ENCODE measurements at places on chromosomes 2 and 18.

DNA sequence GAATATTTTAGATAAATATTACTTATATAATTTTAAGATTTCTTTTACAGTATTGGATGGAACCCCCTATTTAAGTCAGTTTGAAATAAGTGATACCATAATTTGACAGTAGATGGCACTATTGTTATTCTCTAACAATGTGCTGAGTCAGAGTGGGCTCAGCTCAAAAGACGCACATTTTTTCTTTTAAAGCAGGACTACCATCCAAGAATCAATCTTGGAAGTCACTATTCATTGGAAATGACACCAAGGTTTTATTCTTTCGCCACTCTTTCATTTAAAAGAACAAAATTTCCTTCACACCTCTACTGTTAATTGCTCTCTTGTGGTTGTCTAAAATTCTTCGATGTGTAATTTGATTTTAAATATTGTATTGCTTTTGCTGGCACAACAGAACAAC is 32.6 kb upstream of the SPAG16 start:
- no peak overlapping the region for H3K27ac ChIP-seq
- no peak overlapping the region for H3K4me3 ChIP-seq
- H3K4me1 ChIP-seq = peaks cover 5% of the 10 kb centered on the region
- H3K27me3 ChIP-seq = no peaks in the 10 kb centered on the region
- no peaks in the 10 kb centered on the region for H3K36me3 ChIP-seq
- DNase-seq = no peak

DNA sequence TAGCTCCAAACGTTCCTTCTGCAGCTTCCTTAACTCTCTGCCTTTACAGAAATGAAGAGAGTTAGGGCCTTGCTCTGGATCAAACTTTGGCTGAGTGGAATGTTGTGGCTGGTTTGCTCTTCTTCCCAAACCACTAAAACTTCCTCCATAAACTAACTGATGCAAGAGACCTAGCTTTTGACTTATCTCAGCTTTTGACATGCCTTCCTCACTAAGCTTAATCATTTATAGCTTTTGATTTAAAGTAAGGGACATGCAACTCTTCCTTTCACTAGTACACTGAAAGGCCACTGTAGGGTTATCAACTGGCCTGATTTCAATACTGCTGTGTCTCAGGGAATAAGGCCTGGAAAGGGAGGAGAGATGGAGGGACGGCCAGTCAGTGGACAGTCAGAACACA is 8.3 kb downstream of the PXDN start:
- no peak overlapping the region for H3K27ac ChIP-seq
- H3K36me3 ChIP-seq = no peaks in the 10 kb centered on the region
- DNase-seq = no peak
- no peaks in the 10 kb centered on the region for H3K4me1 ChIP-seq
- peaks cover 6% of the 10 kb centered on the region for H3K27me3 ChIP-seq

- H3K36me3 ChIP-seq = no peaks in the 10 kb centered on the region
- DNase-seq = no peak
- H3K27me3 ChIP-seq = peaks cover 20% of the 10 kb centered on the region
- no peak overlapping the region for H3K27ac ChIP-seq
- no peak overlapping the region for H3K4me3 ChIP-seq
These were observed 97.9 kb downstream of the ACKR3 start for GRCh38 chr2:236667526-236667925.

- H3K36me3 ChIP-seq = no peaks in the 10 kb centered on the region
- no peak overlapping the region for H3K4me3 ChIP-seq
- no peaks in the 10 kb centered on the region for H3K27me3 ChIP-seq
- no peak for DNase-seq
- H3K4me1 ChIP-seq = no peaks in the 10 kb centered on the region
These were observed 17.7 kb upstream of the RGPD4 start for GRCh38 chr2:107808959-107809358.

DNA sequence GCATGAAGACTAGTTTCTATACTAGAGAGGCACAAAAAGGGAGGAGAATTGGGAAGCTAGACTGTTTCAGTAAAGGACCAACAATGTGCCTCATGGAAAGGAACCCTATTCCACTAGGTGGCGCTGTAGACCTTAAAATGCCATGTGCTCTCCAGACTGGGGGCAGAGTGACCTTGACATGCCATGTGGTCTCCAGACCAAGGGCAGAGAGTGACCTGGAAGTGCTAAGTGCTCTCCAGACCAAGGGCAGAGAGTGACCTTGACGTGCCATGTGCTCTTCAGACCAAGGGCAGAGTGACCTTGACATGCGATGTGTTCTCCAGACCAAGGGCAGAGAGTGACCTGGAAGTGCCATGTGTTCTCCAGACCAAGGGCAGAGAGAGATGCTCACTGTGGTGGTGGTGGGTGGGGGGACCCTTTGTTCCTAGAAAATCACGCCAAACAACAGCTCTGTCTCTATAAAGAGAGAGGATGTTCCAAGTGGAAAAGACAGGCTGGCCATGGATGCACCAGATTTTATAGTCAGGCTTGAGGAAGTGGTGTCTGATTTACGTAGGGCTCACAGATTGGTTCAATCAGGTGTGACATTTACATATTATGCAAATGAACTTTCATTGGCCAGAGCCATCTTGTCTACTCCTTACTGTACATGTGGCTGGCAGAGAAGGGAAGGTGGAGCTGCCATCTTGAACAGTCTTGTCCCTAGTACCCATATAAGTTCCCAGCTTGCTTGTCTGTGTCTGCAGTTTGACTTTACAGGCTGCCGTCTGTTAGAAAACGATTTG is 344.0 kb upstream of the DDX18 start:
- peak; percentile 9 for DNase-seq
- H3K36me3 ChIP-seq = peaks cover 4% of the 10 kb centered on the region
- no peaks in the 10 kb centered on the region for H3K4me1 ChIP-seq
- no peaks in the 10 kb centered on the region for H3K27me3 ChIP-seq

DNA sequence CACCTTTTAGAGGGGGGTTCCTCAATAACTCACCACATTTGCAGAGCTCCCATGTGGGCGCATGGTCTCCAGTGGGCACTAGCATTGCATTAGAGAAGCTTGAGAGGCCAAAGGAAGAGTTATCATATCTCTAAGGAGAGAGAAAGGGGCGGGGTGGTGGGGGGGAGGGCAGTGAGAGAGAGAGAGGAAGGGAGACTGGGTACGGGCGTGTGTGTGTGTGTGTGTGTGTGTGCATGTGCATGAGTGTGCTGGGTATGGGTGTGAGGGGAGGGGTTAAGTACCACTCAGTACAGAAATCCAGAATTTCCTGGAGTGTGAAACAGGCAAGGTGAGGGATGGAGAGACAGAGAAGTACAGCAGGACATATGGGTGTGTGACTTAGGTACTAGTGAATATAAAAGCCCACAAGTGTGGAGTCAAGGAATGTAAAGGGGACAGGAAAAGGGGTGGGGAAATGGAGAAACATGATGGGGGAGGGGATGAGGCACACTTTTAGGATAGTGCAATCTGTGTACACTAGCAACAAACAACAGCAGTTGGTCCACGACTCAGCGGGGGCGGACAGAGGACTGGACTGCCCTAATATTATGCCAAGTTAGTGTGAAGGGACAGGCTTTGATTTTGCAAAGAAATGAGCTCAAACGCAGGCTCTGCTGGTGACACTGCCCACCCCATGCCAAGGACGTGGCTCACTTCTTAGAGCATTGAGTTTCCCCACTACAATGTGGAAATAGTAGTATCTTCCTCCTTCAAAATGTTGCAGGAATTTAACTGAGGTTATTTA is 91.3 kb downstream of the SPRED2 start:
- no peak overlapping the region for H3K4me3 ChIP-seq
- no peaks in the 10 kb centered on the region for H3K27me3 ChIP-seq
- no peak for DNase-seq
- no peaks in the 10 kb centered on the region for H3K4me1 ChIP-seq

- no peak overlapping the region for H3K4me3 ChIP-seq
- no peaks in the 10 kb centered on the region for H3K27me3 ChIP-seq
- H3K27ac ChIP-seq = no peak overlapping the region
- no peaks in the 10 kb centered on the region for H3K4me1 ChIP-seq
- no peak for DNase-seq
These were observed 131.9 kb downstream of the NOL4 start for GRCh38 chr18:34092796-34093195.

- peaks cover 17% of the 10 kb centered on the region for H3K36me3 ChIP-seq
- H3K27ac ChIP-seq = no peak overlapping the region
- H3K27me3 ChIP-seq = no peaks in the 10 kb centered on the region
- no peak for DNase-seq
- H3K4me3 ChIP-seq = no peak overlapping the region
These were observed 21.4 kb downstream of the ORC4 start for GRCh38 chr2:147999126-147999525.

DNA sequence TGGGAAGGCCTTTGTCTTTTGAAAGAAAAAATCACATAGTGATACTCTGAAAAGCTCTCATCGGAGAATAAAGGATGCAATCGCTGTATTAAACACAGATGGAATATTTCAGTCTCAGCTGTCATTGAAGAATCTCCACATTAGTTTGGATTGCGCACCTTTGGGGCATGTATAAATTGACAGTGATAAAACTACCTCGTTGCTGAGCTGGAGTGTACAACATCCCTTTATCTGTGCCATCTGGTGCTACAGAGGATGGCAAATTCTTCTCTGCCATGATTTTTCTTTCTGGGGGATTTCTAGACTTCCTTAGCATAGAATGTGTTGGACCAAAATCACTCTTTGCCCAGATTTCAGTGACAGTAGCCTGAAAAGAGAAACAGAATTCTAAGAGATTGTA is 185.3 kb downstream of the PARD3B start:
- H3K4me1 ChIP-seq = no peaks in the 10 kb centered on the region
- H3K4me3 ChIP-seq = no peak overlapping the region
- DNase-seq = no peak
- no peaks in the 10 kb centered on the region for H3K36me3 ChIP-seq
- peaks cover 12% of the 10 kb centered on the region for H3K27me3 ChIP-seq

- H3K4me3 ChIP-seq = peak overlapping the region; percentile 66
- peaks cover 84% of the 10 kb centered on the region for H3K4me1 ChIP-seq
- DNase-seq = peak; percentile 58
- H3K27ac ChIP-seq = peak overlapping the region; percentile 55
- no peaks in the 10 kb centered on the region for H3K27me3 ChIP-seq
These were observed 44.3 kb upstream of the CAB39 start for GRCh38 chr2:230668184-230668938.

DNA sequence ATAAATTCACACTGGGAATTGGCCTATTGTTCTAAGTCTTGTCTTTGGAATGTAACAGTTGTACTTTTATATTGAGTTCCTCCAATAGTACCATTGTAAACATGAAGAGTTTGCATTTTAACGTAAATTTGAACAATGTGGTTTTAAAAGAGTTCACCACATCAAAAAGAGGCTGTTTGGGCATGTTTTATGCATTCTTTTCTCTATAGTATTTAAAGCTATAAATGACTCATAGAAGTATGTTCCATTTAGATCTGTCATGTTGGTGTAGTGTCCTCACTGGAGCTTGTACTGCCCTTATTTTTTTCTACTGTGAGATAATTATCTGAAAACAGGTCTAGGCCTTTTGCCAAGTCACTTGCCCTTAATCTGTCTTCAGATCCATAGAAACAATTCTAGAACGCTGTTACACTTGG is 141.9 kb downstream of the RHBDD1 start:
- no peaks in the 10 kb centered on the region for H3K27me3 ChIP-seq
- H3K36me3 ChIP-seq = no peaks in the 10 kb centered on the region
- H3K27ac ChIP-seq = no peak overlapping the region
- no peak overlapping the region for H3K4me3 ChIP-seq
- DNase-seq = no peak

DNA sequence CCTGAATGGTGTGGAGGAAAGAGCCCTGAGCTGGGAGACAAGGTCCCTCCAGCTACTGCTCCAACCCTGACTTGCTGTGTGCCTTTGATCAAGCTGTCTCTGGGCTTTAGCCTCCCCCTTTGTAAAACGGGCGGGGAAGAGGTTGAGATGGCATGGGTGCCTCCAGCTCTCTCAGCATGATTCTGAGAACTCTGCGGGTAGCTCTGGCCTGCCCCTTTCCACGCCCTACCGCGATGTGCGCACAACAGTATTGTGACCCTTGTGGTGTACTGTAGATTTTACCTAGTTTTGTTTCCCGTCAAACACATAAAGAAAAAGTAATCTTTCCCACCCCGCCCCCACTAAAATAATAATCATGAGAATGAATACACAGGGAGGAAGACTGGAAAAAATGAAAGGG is 5.3 kb downstream of the CD8A start:
- peaks cover 11% of the 10 kb centered on the region for H3K36me3 ChIP-seq
- DNase-seq = peak; percentile 76
- H3K27ac ChIP-seq = peak overlapping the region; percentile 84
- H3K4me3 ChIP-seq = peak overlapping the region; percentile 67
- peaks cover 44% of the 10 kb centered on the region for H3K4me1 ChIP-seq
- H3K27me3 ChIP-seq = peaks cover 19% of the 10 kb centered on the region

GRCh38 chr18:46184727-46185126 is 80.5 kb downstream of the HAUS1 start:
- no peaks in the 10 kb centered on the region for H3K36me3 ChIP-seq
- peaks cover 70% of the 10 kb centered on the region for H3K4me1 ChIP-seq

GRCh38 chr18:28147674-28148171 is 29.2 kb downstream of the CDH2 start:
- no peak overlapping the region for H3K4me3 ChIP-seq
- H3K4me1 ChIP-seq = no peaks in the 10 kb centered on the region
- no peaks in the 10 kb centered on the region for H3K27me3 ChIP-seq
- no peak overlapping the region for H3K27ac ChIP-seq

DNA sequence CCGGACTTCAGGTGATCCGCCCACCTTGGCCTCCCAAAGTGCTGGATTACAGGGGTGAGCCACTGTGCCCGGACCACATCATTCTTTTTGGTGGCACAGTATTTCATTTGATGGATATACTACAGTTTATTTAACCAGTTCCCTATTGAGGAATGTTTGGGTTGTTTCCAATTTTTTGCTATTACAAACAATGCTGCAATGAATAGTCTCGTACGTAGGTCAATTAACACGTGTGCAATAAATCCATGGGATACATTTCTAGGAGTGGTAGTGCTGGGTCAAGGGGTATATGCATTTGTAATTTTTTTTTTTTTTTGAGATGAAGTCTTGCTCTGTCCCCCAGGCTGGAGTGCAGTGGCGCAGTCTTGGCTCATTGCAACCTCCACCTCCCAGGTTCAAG is 28.4 kb upstream of the XPO1 start:
- no peaks in the 10 kb centered on the region for H3K36me3 ChIP-seq
- no peaks in the 10 kb centered on the region for H3K4me1 ChIP-seq

GRCh38 chr2:177964892-177965291 is 107.7 kb downstream of the PDE11A start:
- H3K36me3 ChIP-seq = no peaks in the 10 kb centered on the region
- no peak overlapping the region for H3K27ac ChIP-seq
- DNase-seq = no peak
- no peaks in the 10 kb centered on the region for H3K27me3 ChIP-seq
- H3K4me1 ChIP-seq = no peaks in the 10 kb centered on the region

GRCh38 chr2:25252291-25253152 is 84.1 kb upstream of the POMC start:
- peak overlapping the region; percentile 52 for H3K27ac ChIP-seq
- H3K4me1 ChIP-seq = peaks cover 54% of the 10 kb centered on the region
- no peaks in the 10 kb centered on the region for H3K27me3 ChIP-seq
- peak overlapping the region; percentile 59 for H3K4me3 ChIP-seq
- peaks cover 29% of the 10 kb centered on the region for H3K36me3 ChIP-seq

- DNase-seq = no peak
- H3K4me1 ChIP-seq = no peaks in the 10 kb centered on the region
- no peaks in the 10 kb centered on the region for H3K27me3 ChIP-seq
- H3K36me3 ChIP-seq = peaks cover 3% of the 10 kb centered on the region
These were observed 13.3 kb downstream of the DSC1 start for GRCh38 chr18:31149351-31149750.

Data from activated T-cell treated with anti-CD3 and anti-CD28 coated beads, Interleukin-2, amount 50 U/mL, for 72 hours (primary cell).